Stimulated activated CD4-positive, alpha-beta T cell treated with anti-CD3 and anti-CD28 coated beads, Interleukin-2, amount 100 ng/mL, for 24 hours (primary cell): ENCODE measurements at places on chromosomes 5 and 9.

DNA sequence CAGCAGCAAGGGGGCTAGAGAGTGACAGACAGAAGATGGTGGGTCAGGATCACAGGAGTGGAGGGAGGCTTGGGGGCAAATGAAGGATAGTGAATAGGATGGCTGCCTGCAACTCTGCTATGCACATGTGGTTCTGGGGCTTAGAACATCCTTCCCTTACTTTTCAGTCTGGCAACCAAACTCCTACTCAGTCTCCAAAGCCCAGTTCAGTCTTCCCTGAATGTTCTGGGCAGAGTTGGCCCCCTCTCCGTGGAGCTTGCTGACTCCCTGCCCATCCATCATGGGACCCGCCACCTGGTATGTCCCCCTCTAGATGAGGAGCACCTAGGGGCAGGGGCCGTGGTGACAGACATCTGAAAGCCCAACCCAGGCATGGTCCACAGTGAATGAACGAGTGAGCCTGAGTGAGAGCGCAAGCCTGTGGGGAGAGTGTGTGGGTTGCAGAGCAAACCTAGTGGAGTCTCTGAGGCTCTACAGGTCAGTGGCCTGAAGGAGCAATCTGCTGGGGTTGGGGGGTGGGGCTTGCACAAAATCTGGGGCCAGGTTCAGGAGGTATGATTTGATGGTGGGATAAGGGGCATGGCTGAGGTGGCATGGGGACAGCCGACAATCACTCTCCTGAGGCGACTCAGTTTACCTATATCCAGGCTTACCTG is 180.6 kb downstream of the FGF18 start:
- no peak for DNase-seq

DNA sequence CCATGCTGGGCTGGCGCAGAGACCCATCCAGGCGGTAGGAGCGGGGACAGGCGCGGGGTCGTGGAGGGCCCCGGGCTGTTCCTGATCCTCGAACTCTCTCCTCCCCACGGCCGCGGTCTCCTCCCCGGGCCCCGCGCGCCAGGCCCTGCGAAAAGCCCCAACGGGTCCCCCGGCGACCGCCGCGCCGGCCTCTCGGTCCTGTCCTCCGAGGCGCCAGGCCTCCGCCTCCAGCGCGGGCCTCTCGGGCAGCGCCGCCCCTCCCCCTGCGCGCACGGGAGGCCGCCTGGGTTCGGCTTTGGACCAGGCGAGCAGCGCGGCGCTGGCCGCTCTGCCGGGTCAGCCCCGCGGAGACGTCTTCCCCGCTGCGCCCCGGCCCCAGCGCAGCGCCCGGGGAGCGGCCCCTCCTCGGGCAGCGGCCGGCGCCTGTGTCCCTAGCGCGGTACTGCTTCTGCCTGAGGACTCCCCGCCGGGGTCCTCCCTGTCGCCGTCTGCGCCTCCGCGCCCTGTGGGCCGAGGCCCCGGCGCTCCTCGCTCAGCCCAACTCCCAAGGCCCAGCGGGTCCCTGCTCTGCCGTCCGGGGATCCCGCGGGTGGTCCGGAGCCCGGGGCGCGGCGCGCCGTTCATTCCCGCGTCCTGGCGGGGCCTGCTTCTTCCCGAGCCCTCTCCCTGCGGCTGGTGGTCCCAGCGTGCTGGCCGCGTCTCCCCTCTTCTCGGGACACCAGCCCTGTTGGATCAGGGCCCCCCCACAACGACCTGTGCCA is 13.4 kb downstream of the COL23A1 start:
- DNase-seq: no peak

DNA sequence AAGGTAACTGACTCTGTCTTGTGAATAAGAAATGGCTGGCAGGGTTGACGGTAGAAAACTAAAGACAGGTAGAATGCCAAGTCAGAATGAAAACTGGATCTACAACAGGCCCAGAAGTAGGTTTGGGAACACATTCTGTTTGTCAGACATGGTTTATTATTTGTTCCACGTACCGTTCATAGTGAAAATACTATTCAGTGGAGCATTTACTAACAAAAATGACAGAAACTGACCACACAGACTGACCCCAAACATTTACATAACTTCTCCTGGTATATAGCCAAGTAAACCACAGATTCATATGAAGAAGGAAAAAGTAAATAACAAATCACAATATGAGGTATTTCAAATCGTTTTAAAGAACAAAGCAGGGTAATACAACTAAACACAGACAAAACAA is 73.7 kb downstream of the SLC38A9 start:
- DNase-seq: no peak

DNA sequence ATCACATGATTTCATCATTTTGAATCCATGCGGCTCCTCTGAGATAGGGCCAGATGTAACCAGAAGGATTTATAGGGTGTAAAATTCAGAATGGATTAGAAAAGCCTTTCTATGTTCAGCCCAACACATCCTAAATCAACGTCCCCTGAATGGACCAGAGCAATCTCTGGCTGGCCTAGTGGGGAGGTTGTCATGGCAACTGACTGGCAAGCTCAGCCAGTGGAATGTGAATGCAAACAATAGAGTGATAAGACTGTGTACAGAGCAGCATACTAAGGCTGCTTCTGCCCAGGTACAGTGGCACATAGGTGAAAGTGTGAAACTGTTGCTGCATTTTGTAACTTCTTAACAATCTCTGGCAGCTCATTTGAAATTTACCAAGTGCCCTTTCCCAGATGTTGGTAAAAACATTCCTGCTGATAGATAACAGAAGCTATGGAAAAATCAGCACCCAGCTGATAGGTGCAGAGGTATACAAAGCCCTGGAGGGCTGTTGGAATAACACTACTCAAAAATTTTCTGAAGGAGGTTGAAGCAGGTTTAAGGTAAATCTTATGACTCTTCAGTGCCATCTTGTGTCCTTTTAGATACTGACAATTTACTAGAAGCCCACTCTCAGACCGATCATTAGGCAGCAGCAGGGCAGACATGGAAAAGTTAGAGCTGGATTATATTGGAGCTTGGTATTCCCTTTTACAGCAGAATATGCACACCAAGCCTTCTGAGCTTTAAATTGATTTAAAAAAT is 267.2 kb downstream of the RAB3C start:
- no peak for DNase-seq

- DNase-seq: no peak
Measured at GRCh38 chr5:151038412-151038745, 18.0 kb downstream of the GPX3 start.

- no peak for DNase-seq
Measured at GRCh38 chr5:68562308-68562707, 346.8 kb downstream of the PIK3R1 start.

DNA sequence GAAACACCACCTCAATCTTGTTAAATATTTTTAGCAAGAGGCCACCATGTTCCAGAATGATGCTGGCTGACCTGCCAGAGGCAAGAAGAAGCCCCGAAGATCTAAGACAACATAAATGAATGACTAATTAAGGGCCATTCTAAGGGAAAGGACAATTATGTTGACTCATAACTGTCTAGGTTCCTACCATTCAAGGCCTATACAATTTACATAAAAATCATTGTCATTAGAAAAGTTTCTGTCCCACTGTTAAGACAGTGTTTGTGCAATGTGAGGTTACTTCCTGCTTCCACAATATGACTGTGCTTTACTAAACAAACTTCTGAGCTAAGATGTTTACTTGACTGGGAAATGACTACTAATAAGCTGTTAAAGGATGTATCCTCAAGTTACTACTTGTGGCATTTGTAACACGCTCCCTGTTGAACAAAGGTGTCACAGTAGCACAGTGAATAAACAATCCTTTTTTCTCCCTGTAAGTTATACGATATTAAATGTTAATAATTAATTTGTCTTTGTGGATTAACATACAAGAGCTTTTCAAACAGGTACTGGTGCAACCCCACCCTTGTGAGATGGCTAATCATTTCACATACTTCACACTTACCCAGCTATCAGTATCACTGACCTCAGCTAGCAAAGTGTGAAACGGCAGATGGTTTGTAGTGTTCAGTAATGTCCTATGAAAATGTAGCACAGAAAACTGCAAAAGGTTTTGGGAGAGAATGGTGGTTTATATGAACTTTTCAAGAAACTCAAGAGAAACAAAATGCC is 195.8 kb downstream of the EFNA5 start:
- no peak for DNase-seq

- no peak for DNase-seq
Measured at GRCh38 chr5:135147294-135148090, 113.5 kb upstream of the PITX1 start.

DNA sequence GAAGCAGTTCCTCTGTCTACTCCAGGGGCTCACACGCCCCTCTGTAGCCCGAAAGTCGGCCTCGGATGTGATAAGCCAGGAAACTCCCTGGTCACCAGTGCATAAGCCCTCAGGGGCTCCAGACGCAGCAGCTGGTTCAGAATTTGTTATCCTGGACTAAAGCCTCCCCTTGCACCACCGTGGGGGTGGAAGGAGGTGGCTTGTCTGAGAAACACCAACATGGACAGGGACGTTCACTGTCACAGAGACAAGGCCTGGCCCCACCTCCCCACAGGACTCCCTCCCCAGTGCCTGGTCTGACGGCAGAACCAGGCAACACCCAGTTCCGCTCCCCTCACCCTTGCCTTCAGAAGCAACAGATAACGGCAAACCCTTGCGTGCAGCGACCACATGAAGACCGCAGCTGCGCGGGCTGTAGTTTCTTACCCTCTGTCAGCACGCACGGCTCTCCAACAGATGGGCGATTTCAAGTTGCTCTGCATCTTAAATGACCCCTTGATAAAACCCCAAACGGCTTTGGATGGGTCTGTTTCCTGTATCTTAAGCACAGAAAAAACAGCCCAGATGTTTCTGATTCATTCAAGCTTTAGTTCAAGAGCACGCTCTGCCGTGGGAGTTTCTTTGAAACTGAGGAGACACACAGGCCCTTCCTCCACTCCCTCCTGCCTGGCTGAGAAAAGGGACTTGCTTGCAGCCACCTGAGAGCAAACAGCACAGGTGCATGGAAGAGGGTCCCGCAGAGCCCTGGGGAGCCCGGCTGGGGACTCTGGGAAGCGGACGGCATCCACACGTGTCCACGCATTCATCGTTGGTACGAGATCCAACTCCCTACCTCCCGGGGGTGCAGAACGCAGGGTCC is 44.7 kb upstream of the NKD2 start:
- DNase-seq: peak; percentile 31

DNA sequence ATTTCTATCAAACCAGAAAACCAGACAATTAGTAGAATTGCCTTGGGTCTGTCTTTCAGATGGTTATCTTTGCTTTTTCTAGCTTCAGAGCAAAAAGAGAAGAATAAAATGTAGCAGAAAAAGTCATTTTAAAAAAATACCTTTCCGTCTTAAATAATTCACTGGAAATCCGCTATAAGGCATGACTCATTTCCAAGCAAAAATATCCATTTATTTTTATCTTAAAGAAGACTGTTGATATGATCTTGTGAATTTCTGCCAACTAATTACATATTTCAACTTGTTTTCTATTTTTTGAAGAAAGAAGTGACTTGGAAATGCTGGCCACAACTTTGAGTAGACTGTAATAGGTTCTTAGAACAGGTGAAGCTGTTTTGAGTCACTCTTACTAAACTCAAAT is 83.7 kb downstream of the VCAN start:
- DNase-seq: no peak

DNA sequence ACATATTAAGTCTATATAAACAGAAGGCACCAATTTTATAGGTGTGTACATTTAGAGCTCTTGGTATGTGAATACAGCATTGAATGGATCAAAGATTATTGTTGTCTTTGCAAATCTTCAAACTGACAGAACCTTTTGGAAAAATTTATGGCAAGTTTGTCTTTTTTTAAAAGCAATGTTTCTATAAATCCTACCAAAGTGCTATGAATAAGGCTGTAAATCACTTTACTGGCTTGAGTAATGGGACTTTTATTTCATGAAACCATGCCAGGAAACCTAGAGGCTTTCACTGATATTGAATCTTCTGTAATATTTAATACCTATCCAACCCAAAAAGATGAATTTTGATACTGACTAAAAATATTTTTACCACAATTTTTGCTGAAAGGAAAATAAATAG is 7.4 kb upstream of the DAPK1 start:
- no peak for DNase-seq

- DNase-seq: no peak
Measured at GRCh38 chr5:115892021-115892420, 50.3 kb downstream of the AP3S1 start.
